Activated naive CD8-positive, alpha-beta T cell treated with anti-CD3 and anti-CD28 coated beads, Interleukin-2, amount 10 ng/mL, durations not matched to agents 7 days and 5 days (primary cell): ENCODE measurements at places on chromosomes 11 and 22. TPM values are rescaled to one million over a fixed set of nuclear protein-coding genes. Genes with fewer than 3 reads are reported as not detected.

- DNase-seq = no peak
Measured at GRCh38 chr11:40162901-40163883, 1296.3 kb downstream of the LRRC4C start.

- no peak for DNase-seq
Measured at GRCh38 chr22:33104147-33104854, 46.1 kb upstream of the SYN3 start.

- DNase-seq = no peak
Measured at GRCh38 chr22:46501701-46502100, 35.7 kb downstream of the CELSR1 start.

GRCh38 chr11:85044911-85045310, 582.2 kb downstream of the DLG2 start:
- no peak for DNase-seq

Gene SMIM35
- 3.1 TPM for total RNA-seq

Gene VSIG10L2
- not detected for total RNA-seq

DNA sequence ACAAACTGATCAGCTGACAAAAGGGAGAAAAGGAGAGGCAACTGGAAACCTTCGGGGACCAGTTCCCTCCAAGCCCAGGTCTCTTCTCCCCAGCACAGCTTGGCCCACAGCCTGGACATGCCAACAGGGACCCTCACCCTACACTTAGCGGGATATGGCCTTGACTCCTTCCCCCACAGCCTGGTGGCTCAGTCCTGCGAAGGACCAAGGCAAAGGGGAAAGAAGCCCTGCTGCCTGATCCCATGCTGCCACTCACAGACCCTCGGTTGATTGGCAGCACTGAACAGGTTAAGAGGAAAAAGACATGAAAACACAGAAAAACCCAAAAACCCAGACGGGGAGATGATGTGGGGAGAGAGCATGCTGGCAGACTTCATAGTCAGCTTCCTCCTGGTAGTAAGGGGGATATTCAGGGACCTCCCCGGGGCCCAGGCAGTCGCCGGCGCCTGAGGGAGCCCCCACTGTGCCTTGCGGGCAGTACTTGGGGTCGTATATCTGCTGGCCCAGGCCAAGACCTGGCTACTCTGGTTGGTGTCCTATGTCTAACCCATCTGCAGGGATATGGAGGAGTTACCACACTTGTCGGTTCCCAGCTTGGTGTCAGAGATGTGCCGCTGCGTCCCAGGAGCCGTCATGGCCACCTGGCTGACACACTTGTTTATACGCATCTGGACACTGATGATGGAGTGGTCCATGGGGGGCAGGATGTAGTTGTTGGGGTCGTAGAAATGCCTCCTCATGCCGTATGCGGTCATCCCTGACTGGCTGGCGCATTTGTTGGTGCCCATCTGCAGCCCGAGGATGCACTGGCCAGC, 34.2 kb upstream of the HORMAD2 start:
- DNase-seq = no peak

DNA sequence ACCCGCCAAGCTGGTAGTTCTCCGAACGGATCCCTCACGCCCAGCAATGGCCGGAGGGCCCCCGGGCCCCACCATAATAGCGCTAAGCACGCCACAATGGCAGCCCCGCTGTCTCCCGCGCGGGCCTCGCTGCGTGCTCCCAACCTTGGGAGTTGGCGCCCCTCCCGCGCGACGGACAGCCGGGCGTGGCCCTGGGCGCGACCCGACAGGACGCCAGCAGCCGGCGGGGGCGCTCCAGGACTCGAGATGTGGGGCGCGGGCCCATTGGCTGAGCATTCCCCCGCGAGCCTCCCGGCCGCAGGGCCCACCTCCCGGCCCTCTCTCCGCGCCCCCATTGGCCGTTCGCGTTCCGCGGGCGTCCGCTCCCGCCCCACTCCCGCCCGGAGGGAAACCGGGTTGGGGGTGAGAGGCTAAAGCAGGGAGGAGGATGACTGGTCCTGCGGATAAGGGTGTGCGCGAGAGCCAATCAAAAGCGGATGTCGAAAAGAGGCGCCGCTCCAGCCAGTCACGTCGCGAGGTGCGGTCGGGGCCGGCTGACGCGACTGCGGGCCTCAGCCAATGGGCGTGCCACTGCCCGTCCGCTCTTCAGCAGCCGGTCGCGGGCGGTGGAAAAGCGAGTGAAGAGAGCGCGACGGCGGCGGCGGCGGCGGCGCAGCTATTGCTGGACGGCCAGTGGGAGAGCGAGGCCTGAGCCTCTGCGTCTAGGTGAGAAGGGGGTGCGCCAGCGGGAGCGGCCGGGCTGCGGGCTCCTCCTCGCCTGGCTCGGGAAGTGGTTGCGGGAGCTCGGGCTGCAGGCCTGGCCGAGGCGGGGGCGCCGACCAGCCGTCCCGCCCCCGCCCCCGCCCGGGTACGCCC, at the start of gene FAR1:
FAR1 (plus strand) TSS at position 567 of the 855 bp plus-strand sequence. CDS start 26,098 bp downstream, outside the sequence.
- peak; percentile 98 for DNase-seq

DNA sequence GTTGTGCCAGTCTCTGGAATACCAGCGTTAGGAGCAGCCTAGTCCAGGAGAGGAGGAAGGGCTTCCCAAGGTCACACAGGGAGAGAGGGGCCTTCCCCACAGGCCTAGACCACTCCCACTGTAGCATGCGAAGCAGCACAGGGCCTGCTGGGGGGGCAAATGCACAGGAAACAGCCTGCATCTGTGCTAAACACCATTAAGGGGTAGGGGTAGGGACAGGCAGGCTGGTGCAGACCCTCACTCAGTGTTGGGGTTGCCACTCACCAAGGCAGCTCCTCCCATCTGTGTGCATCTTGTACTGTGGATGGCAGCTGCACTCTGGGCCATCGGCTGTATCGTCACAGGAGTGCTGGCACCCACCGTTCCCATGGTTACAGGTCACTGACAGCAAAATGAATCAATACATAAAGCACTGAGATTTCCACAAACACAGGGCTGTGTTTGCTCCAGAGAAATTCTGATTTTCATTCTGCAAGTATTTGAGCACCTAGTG, 24.9 kb downstream of the SCUBE2 start:
- DNase-seq = no peak

GRCh38 chr11:72764503-72764902, 12.3 kb upstream of the ARAP1 start:
- no peak for DNase-seq

Gene OR52I1
- total RNA-seq = not detected
